ENCODE measurements at places on chromosomes 12 and 14.

- DNase-seq = no peak
Observed at GRCh38 chr14:105299654-105300541, 903 bp downstream of the BRF1 start.

DNA sequence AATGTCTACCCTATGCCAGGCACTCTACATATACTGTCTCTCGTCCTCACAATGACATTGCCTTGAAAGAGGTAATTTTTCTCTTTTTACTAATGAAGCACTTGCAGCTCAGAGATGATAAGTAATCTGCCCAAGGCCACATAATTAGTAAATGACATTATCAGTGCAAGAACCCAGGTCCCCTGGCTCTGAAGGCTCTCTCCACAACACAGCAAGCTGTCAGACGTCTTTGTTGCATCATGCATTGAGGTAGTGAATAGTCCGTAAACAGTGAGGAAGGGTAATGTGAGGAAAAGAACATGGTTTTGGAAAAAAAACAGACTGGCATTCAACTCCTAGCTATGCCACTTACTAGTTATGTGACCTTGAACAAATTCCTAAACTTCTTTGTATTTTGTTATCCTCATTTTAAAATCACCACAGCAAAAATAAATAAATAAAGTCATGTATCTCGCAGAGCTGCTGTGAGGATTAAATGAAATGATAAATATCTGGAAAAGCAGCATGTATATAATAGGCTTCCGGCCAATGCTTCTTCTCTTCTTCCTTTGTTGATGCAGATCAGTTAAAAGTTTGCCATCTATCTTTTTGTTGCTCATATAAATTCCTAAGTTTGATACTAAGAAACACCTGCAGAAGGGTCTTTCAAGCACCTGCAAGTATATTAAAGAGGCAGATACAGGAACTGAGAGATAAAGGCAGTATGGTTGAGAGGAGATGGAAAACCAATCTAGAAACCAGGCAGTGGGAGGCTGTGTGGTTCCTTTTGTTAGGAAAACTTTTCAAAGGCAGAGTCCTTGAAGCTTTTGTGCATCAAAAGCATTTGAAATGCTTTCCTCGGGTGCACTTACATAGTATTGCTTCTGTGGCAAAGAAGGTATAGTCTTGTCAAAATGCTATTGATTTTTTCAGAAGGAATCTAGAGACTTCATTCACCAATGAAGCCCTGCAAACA lies 82.8 kb downstream of the BTG1 start:
- no peak for DNase-seq

DNA sequence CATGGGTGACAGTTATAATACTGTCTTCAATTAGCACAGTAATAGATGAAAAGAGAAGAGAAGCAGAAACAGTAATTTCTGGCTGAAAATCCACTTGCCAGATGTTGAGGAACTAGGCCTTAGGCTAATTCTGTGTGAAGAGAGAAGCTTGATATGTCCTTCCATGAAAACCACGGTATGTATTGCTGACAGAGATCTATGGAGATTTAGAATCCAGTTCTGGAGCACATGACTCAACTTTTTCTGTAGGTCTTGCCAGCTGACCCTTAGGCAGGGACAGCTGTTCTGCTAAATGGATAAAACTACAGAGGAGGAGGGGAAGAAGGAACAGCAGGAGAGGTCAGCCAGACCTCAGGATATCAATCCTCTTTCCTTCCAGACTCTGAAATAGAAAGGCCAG lies 211.5 kb downstream of the PRKD1 start:
- DNase-seq = no peak

DNA sequence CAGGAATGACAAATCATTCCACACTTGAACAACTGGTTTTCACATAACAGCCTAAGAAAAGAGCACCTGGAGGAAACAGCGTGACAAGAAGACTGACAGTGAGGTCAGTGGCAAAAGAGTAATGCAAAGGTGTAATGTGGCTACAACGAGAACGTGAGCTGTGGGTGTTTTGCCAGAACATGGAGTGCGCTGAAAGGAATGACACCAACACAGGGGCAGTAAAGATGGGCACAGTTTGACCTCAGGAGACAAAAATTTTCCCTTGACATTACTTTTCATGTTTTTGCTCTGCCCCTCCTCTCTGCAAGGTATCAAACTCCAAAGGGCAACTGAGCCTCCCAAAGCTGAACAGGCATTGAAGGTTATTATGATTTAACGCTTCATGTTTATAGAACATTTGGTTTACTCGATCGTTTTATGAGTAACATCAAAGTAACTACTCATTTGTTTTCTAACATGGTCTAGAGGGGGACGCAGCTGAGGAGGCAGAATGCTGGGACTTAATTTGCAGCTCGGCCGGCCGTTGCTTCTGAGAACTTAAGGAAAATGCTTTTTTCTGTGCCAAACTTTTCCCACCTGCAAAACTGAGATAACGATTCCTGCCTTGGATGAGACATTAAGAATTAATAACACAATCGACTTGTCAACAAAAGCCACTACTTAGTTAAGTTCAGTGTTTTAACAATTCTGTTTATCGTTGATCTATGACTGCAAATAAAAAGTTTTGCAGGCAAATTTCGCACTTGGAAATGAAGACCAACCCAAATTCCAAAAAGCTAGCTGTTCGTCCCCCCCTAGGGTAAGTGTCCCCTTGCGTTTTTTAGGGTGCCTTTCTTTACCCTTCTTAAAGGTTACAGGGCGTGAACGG lies 954 bp downstream of the HAUS4 start:
- no peak for DNase-seq

GRCh38 chr12:122646517-122647217 lies 56.5 kb downstream of the HCAR2 start:
- DNase-seq = peak; percentile 6

Measured in activated CD8-positive, alpha-beta memory T cell treated with anti-CD3 and anti-CD28 coated beads for 1 hour (primary cell).